ENCODE measurements at places on chromosomes 5 and 9. TPM values are rescaled to one million over a fixed set of nuclear protein-coding genes. Genes with fewer than 3 reads are reported as not detected.

- DNase-seq: no peak
Observed at GRCh38 chr9:97388721-97389238, 23.1 kb upstream of the TDRD7 start.

GRCh38 chr5:127942246-127943060 lies 141.1 kb upstream of the SLC12A2 start:
- peak; percentile 35 for DNase-seq

- DNase-seq: no peak
Observed at GRCh38 chr5:158060212-158060611, 201.3 kb upstream of the CLINT1 start.

DNA sequence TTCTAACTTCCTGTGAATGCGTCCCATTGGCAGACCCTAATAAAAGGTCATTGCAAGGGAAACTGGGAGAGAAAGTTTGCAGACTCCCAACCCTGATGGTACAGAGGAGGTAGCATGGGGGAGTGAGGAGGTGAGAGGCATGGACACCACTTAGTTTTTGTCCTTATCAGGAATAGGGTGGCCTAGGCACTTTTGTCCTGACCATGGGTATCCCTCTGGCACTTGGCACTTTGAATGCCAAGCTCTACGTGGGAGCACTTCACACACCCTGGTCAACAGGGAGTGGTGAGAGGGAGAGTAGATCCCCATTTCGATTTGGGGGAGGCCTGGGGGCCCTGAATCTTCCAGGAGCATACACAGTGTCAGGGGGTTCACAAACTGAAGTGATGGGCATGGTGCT lies 75.6 kb upstream of the SH3PXD2B start:
- DNase-seq: no peak

GRCh38 chr9:130172858-130173665 lies 858 bp downstream of the NCS1 start:
- no peak for DNase-seq

The TAF11L10 gene
- total RNA-seq: not detected

- DNase-seq: no peak
Observed at GRCh38 chr5:171785517-171785916, at the start of gene SMIM23. SMIM23 (plus strand) TSS chr5:171785817; CDS start chr5:171785872, 55 bp downstream.

- peak; percentile 37 for DNase-seq
Observed at GRCh38 chr9:87497604-87498045, at the start of gene DAPK1. DAPK1 (plus strand) TSS chr9:87497867; CDS start chr9:87499078, 1,211 bp downstream.

GRCh38 chr5:142317173-142317572 lies 7.6 kb downstream of the SPRY4 start:
- no peak for DNase-seq

- no peak for DNase-seq
Observed at GRCh38 chr9:88753691-88754367, 218.9 kb downstream of the NXNL2 start.

The DMRT3 gene
- total RNA-seq: not detected

The NOTCH1 gene
- total RNA-seq: 34.1 TPM

DNA sequence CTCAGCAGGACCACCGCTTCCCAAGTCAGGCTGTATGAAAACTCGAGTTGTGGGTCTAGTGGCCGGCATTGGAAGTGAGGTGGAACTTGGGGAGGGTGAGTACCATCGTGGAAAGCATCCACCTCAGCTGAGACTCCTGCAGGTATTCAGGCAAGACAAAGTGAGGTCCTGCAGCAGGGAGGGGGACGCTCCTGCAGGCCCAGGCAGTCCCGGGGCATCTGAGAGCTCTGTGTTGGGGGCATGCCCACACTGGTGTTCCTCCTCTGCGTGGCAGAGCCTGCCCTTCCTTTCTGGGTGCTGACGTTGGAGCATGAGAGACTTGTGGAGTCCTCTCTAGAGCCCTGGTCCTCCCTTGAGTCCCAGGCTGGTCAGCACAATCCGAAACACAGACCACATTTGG lies 187.7 kb downstream of the CACNA1B start:
- no peak for DNase-seq

- DNase-seq: no peak
Observed at GRCh38 chr9:120043448-120043847, 536.5 kb downstream of the CDK5RAP2 start.

The SCGB3A1 gene
- total RNA-seq: not detected

GRCh38 chr9:4842734-4843133 lies 50.0 kb downstream of the RCL1 start:
- DNase-seq: no peak

GRCh38 chr5:102296178-102296817 lies at the start of gene SLCO4C1:
SLCO4C1 (minus strand) TSS chr5:102296284; CDS start chr5:102296262, 22 bp downstream.
- peak; percentile 46 for DNase-seq

DNA sequence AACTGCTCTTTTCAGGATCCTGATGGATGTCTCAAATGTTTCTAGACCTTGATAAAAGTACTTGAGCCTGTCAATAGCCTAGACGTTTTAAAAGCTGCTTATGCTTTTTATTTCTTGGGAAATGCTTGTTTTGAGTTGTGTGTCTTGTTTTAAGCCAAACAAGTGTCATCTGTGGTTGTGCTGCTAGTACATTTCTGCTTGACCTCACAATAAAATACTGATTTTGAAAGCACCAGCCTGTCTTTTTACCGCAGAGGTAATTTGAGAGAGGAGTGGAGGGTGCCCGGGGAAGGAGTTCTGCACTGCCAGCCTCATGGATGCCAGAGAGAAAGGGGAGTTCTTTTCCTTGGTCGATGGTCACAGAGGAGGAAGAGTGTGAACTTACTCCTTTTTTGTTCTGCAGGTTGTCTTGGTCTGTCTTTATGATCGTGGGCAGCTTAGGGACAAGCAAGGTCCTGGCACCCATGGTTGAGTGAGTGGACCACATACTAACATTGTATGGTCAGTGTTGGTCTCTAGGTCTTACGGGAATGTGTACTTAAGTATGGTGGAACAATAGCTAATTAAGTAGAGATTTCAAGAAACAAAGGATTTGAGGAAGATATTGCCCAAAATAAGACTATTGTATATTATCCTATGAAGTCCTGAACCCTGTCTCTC lies 61.0 kb downstream of the TRIO start:
- DNase-seq: no peak

The TLR4 gene
- 9.1 TPM for total RNA-seq

- no peak for DNase-seq
Observed at GRCh38 chr9:128114326-128115186, 13.0 kb downstream of the PTGES2 start.

DNA sequence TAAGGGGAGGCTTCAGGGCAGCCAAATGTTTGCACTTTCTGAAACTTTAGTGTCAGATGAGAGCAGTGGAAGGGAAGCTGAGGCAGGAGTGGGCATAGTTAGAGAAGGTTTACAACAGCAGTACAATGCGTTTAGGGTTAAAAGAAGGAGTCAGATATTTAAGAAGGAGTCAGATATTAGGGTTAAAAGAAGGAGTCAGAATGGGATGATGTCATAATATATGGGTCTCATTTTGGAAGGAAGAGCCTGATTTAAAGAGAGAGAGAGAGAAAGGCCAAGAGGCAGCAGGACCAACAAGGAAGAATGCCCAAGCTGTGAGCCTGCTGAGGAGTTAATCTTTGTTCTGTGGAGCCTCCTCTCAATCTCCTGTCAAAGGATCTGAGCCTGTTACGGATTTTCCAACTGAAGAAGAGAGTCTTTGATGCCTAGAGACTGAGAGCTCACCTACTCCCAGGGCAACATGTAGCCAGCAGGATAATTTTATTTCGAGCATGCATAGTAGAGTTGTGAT lies 9.5 kb downstream of the ISL1 start:
- DNase-seq: no peak

GRCh38 chr9:116809656-116810055 lies 122.6 kb downstream of the TRIM32 start:
- DNase-seq: no peak

DNA sequence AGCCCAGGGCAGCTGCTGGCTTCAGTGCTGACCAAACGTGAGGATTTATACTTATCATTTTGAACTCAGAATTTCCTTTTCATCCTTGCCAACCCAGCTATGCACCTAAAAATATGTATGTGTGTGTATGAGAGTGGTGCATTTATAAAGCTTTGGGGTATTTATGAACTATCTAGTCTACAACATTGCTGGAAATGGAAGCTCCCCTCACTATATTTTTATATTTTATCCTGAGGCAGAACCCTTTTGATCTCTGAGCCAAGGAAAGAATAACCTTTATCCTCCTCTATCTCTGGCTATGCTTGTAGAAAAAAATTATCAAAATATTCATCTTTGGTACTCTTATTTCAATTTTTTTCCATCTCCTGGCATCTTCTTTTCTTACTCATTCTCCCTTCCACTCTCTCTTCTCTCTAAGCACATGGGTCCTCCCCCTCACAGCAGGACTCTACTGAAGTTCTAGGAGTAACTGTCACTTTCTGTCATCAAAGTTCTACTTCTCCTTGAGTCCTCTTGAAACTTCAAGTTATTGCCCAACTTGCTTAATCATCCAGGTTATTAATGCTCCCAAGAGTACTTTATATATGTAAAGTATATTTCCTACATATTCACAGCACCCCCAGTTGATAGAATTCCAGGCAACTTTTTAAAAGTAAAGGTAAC lies 190.9 kb downstream of the HINT1 start:
- DNase-seq: no peak

DNA sequence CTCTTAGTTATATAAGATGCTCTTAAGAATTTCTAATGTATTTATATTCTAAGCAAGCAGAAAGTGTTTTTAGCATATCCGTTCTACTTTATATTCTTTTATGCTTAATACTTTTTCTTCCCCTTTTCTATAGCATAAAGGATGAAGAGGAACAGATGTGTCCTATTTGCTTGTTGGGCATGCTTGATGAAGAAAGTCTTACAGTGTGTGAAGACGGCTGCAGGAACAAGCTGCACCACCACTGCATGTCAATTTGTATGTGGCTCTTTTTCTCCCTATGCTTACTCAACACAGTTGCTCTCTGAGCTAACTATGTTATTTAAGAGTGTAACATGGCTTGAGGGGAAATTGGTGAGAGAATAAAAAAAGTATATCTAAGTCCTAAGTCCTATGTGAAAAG lies 37.6 kb upstream of the SETD9 start:
- DNase-seq: no peak

The GLRX gene
- 38.4 TPM for total RNA-seq

- DNase-seq: no peak
Observed at GRCh38 chr5:178203670-178204181, 607 bp upstream of the HNRNPAB start.

GRCh38 chr5:72937517-72938061 lies 18.3 kb upstream of the FCHO2 start:
- no peak for DNase-seq

The PCDHB15 gene
- total RNA-seq: 1.6 TPM

- DNase-seq: peak; percentile 40
Observed at GRCh38 chr5:33934176-33934575, 2.0 kb upstream of the RXFP3 start.

DNA sequence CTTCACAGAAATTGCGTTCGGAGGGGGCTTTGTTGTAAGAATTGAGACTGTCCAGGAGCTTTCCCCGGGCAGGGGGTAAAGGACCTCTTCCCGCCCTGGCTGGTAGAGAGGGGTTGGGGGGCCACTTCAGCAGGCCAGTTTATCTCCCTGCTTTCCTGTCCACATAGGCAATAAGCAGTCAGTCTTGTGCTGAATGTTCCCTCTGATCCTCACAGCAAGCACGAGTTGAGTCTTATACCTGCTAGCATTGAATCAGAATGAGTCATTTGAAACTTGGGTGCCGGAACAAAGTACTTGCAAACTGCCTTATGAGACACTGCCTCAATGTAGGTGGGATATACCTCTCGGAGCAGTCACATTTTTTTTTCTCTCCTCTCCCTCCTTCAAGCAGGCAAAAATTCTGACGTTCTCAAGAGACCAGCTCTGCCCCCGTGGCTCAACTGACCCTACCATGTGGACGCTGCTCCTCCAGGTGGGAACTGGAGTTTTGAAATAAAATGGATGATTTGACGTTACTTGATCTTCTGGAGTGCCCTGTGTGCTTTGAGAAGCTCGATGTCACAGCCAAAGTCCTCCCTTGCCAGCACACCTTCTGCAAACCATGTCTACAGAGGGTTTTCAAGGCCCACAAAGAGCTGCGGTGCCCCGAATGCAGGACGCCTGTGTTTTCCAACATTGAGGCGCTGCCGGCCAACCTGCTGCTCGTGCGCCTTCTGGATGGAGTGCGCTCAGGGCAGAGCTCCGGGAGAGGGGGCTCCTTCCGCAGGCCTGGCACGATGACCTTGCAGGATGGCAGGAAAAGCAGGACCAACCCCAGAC lies 1.3 kb downstream of the SH3RF2 start:
- peak; percentile 79 for DNase-seq

The QRFP gene
- total RNA-seq: not detected

DNA sequence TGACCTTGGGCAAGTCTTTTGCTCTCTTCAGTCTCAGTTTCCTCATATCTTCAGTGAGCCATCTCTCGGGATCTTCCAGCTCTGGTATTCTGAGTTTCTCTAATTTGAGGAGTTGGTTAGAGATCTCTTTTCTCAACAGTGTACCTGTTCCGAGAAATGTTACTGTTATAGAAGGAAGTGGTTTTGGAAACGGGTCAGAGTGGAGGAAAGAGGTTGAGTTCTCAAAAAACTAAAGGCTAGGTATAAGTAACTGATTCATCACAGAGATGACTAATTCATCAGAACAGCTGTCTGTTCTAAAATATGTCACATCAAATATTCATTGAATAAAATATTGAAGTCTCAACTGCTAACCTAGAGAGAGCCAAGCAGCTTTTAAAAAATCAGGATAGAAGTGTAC lies 106.6 kb downstream of the PALM2AKAP2 start:
- no peak for DNase-seq

DNA sequence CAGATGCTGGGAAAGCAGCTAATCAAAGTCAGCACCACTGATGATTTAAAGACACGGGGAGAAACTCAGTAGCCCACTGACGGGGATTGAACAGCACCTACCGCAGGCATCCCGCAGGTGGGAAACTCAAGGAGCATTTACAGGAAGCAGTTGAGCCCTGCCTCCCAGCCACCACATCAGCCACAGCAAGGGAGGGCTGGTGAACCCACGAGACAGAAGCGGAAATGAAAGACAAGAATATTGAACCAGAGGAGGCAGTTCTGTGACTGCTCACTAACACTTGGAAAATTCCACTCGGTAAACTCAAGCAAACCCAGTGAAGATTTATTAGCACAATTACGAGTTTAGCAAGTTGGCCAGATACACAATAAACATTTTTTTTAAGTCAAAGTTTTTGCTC lies 10.6 kb upstream of the FAM163B start:
- no peak for DNase-seq

The SHOC1 gene
- total RNA-seq: not detected

GRCh38 chr9:3879315-3879714 lies 353.5 kb upstream of the RFX3 start:
- no peak for DNase-seq
